ENCODE measurements at places on chromosomes 6 and 20. TPM values are rescaled to one million over a fixed set of nuclear protein-coding genes. Genes with fewer than 3 reads are reported as not detected.

DNA sequence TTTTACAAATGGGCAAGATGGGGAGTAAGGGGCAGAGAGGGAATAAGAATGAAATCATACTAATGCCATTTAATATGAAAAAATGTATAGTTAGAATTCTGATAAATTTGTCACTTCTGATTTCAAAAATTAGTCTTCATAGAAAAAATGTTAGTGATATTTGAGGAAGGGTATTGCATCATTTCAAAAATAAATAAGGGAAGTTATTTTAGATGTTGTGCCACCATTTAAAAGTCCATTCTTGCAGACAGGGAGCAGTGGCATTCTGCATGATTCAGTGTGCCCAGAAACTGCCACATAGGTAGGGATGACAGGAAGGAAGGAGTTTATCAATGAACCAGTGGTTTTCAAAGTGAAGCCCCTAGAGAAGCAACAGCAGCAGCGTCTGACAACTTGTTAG lies 674.6 kb downstream of the EPM2A start:
- DNase-seq = no peak

GRCh38 chr20:36064658-36065426 lies 89.7 kb upstream of the EPB41L1 start:
- DNase-seq = peak; percentile 91

- DNase-seq = no peak
These were observed 59.5 kb upstream of the NELFCD start for GRCh38 chr20:58921564-58921963.

The TREM2 gene
- polyA plus RNA-seq = 0.54 TPM

The COL11A2 gene
- 52.3 TPM for polyA plus RNA-seq
